ENCODE measurements at places on chromosomes 3 and 15. TPM values are rescaled to one million over a fixed set of nuclear protein-coding genes. Genes with fewer than 3 reads are reported as not detected.

GHSR gene
- not detected for total RNA-seq

DNA sequence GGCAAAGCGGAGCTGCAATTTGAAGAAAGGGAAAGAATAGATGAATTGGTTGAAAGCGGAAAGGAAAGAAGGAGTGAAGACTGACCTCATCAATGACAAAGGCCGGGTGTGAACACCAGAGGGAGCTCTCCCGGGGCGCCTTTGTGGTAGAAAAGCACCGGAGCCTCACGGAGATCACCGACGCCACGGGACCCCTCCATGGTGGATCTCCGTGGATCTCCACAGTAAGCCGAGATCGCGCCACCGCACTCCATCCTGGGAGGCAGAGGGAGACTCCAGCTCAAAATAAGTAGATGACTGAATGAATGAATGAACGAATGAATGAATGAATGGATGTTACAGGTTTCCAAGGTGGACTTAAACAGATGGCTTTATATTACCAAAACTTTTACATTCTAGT lies 25.0 kb downstream of the GPR160 start:
- no peak for DNase-seq
- no peaks in the 10 kb centered on the region for H3K36me3 ChIP-seq
- no peak overlapping the region for H3K4me3 ChIP-seq
- H3K4me1 ChIP-seq = peaks cover 9% of the 10 kb centered on the region
- H3K27ac ChIP-seq = no peak overlapping the region
- H3K27me3 ChIP-seq = no peaks in the 10 kb centered on the region

- no peak for DNase-seq
- H3K4me1 ChIP-seq = no peaks in the 10 kb centered on the region
- H3K27ac ChIP-seq = no peak overlapping the region
- H3K36me3 ChIP-seq = no peaks in the 10 kb centered on the region
These were observed 149.4 kb downstream of the WNT5A start for GRCh38 chr3:55337641-55338180.

GRCh38 chr15:89587955-89588354 lies 12.7 kb downstream of the TICRR start:
- no peaks in the 10 kb centered on the region for H3K36me3 ChIP-seq
- no peaks in the 10 kb centered on the region for H3K27me3 ChIP-seq
- H3K4me3 ChIP-seq = no peak overlapping the region

DNA sequence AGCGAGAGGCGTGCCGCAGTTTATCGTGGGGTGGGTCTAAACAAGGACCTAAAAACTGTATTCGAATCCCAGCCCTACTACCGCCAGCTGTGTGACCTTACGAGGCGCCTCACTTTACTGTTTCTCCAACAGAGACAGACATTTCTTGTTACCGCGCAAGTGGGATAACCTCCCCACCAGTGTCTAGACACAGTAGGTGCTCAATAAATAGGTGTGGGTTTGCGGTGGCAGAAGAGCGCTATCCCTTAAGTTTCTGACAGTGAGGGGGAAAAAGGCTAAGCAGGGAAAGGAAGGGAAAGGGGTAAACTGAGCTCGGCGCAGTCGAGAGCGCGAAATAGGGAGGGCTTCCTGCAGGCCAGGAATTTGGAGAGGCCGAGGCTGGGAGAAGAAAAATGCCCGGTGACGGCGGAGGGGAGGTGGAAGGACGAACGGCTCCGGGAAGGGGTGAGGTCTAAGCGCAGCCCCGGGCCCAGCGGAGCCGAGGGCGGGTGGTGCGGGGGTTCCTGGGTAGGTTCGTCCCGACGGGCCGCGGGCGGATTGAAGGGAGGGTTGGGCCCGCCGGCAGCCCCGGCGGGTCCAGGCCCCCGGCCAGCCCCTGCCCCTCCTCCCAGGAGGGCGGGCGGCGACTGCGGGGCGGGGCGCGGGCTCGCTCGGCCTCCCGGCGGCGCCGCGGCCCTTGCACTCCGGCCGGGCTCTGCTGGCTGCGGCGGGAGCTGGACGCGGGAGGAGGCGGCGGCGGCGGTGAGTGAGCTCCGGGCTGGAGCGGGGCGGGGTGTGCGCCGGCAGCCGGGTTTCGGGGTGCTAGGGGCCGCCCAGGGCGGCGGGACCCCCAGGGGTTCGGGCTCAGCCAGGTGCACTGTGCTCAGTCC lies at the start of gene CGNL1:
Gene CGNL1, plus strand, starts transcription at position 679 of the 869 bp plus-strand sequence. CDS start 61,495 bp downstream, outside the sequence.
- no peaks in the 10 kb centered on the region for H3K27me3 ChIP-seq
- peaks cover 36% of the 10 kb centered on the region for H3K4me1 ChIP-seq
- peak within 1 kb of the TSS; percentile 44 for H3K4me3 ChIP-seq

DNA sequence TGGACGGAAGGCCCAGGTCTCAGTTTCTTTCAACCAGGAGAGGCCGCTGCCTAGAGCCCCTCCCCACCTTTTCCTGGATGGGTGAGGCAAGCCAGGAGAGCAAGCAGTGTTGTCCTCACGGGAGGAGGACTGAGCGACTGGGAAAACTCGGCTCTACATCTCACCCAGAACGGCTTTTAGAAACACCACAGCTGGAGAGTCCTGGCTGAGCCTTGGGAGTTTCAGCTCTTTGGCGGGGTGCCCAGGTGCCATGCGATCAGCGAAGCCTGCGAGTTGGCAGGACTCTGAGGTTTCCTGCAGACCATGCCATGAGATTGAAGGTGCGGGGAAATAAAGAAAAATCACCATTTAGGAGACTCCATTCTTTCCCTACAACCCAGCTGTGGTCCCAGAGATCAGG lies 26.0 kb downstream of the PPCDC start:
- no peaks in the 10 kb centered on the region for H3K27me3 ChIP-seq
- peak overlapping the region; percentile 11 for H3K27ac ChIP-seq
- H3K4me1 ChIP-seq = peaks cover 58% of the 10 kb centered on the region
- H3K4me3 ChIP-seq = no peak overlapping the region
- H3K36me3 ChIP-seq = no peaks in the 10 kb centered on the region
- peak; percentile 91 for DNase-seq

DNA sequence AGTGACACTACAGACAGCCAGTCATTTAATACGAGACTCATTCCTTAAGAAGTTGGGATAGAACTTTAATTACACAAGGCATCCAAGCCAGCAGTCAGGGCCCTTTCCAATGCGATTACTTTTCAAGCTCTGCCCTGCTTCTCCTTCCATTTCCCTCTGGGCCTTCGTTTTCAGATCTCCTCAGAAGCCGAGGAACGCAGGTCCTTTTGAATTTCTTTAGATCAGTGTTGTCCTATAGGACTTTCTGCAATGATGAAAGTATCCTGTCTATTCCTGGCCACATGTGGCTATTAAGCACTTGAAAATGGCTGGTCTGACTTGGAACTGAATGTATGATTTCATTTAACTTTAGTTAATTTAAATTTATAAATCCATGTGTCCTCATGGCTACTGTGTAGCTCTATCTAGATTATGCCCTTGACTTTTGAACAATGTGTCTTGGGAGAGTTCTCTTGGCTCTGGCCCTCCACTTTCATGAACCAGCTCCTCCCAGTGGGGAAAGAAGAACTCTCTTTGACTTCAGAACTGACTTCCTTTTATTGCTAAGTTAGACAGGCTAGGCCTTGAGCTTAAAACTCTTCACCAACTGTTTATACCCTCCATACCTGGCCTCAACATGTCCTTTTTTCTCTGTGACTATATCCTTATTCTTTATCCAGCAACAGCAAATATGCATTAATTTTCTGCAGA lies 22.6 kb downstream of the TGFBR2 start:
- no peak overlapping the region for H3K4me3 ChIP-seq
- peaks cover 72% of the 10 kb centered on the region for H3K4me1 ChIP-seq
- no peak for DNase-seq
- no peak overlapping the region for H3K27ac ChIP-seq

DNA sequence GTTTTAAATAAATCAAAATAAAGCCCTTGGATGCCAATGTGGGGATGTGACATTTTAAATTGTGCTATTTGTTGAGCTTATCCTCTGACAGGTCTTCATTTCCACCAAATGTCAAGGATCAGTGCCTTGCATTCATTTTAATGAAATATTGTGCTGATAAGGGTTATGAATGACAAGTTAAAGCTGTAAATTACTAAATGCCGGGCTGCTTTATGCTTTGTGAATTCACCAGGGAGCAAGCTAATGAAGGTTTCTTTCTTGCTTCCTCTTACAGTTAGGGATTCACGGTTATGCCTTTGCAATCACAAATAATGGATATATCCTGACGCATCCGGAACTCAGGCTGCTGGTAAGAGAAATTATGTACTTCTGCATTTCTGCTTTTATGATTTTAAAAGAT lies 81.7 kb downstream of the LRTM1 start:
- no peaks in the 10 kb centered on the region for H3K4me1 ChIP-seq
- H3K36me3 ChIP-seq = no peaks in the 10 kb centered on the region
- no peak for DNase-seq
- no peak overlapping the region for H3K4me3 ChIP-seq
- no peaks in the 10 kb centered on the region for H3K27me3 ChIP-seq

- H3K27ac ChIP-seq = no peak overlapping the region
- no peaks in the 10 kb centered on the region for H3K27me3 ChIP-seq
- no peaks in the 10 kb centered on the region for H3K36me3 ChIP-seq
- H3K4me3 ChIP-seq = no peak overlapping the region
These were observed 58.2 kb upstream of the SCN5A start for GRCh38 chr3:38707730-38708129.

DNA sequence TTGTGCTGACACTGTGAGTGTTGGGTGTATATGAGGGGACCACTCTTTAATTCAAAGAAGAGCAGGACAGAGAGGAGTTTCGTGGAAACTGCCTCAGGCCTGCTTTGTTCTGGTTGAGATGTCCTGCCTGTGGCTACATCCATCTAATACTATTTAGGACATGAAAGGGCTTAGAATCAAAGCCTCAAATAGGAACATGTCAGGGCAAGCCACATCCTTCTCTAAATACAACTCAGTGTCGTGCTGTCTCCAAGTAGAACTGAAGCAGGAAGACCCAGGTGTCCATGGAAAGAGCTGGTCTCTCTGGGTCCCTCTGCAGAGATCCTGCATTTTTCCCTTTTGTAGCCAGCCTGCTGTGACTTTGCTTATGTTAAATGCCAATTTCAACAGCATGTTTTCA lies 156.2 kb upstream of the UMPS start:
- peaks cover 23% of the 10 kb centered on the region for H3K4me1 ChIP-seq
- H3K36me3 ChIP-seq = no peaks in the 10 kb centered on the region
- no peak overlapping the region for H3K27ac ChIP-seq
- no peak overlapping the region for H3K4me3 ChIP-seq
- H3K27me3 ChIP-seq = no peaks in the 10 kb centered on the region

GRCh38 chr3:162492446-162493081 lies 996.0 kb downstream of the OTOL1 start:
- no peak overlapping the region for H3K4me3 ChIP-seq
- DNase-seq = no peak
- H3K27me3 ChIP-seq = no peaks in the 10 kb centered on the region
- H3K27ac ChIP-seq = no peak overlapping the region
- no peaks in the 10 kb centered on the region for H3K36me3 ChIP-seq

DNA sequence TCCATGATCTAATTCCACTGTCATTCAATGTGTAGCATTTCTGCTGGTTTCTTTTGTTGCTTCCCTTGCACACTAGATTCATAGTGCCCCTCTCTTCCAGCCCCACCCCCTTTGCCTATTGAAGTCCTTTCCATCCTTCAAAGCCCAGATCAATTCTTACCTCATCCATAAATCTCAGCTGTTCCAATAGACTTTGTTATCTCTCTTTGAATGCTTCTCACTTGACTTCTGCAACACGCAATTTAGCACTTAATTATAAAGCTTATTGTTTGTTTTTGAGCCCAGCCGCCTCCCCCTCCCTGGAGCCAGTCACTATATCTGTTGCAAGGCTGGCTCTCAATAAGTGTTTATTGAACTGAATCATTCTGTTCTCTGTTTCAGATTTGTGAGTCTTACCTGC lies 174.6 kb upstream of the TBL1XR1 start:
- no peaks in the 10 kb centered on the region for H3K36me3 ChIP-seq
- no peak overlapping the region for H3K27ac ChIP-seq
- H3K27me3 ChIP-seq = no peaks in the 10 kb centered on the region
- no peaks in the 10 kb centered on the region for H3K4me1 ChIP-seq
- DNase-seq = no peak

DNA sequence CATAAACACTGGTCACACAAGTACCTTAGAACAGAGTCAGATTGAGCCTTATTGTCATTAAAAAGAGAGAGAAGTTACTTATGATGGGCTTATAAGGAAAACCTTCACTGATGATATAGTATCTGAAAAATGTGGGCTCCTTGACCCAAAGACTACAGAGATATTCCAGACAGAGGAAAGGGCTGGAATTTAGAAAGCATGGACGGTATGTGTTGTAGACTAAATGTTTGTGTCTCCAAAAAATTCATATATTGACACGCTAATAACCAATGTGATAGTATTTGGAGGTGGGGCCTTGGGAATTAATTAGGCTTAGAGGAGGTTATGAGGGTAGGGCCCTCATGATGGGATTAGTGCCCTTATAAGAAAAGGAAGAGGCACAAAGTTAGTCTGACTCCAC lies 61.0 kb upstream of the DAZL start:
- no peaks in the 10 kb centered on the region for H3K27me3 ChIP-seq
- no peak overlapping the region for H3K4me3 ChIP-seq
- DNase-seq = no peak
- no peaks in the 10 kb centered on the region for H3K36me3 ChIP-seq
- no peaks in the 10 kb centered on the region for H3K4me1 ChIP-seq
- no peak overlapping the region for H3K27ac ChIP-seq

NUP210 gene
- 19.1 TPM for total RNA-seq

DNA sequence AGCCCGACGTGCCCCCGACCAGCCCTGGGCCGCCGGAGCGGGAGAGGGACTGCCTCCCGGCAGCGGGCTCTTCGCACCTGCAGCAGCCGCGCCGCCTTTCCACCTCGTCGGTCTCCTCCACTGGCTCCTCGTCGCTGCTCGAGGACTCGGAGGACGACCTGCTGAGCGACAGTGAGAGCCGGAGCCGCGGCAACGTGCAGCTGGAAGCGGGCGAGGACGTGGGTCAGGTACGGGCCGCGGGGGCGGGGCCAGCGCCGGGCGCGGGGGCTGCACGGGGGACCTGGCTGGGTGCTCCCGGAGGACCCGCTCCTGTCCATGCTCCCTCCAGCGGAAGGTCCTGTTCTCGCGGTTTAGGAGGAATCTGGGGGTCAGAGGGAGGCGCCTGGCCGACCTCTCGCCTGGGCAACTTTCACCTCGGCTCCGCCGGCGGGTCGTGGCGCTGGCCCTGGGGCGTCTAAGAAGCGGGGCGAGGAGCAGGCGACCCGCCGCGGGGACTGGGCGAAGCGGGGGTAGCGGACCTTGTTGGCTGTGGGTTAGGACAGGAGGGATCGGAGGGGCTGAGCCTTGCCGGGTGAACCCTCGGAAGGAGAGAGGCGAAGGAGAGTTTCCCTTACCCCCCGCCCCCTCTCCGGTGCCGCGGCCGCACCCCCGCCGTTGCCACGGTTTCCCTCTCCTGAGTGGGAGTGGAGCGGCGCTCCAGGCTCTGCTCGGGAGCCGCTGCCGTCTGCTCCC lies 682 bp downstream of the ITPKA start:
- H3K27me3 ChIP-seq = no peaks in the 10 kb centered on the region
- peak; percentile 41 for DNase-seq
- H3K4me1 ChIP-seq = peaks cover 39% of the 10 kb centered on the region
- H3K36me3 ChIP-seq = no peaks in the 10 kb centered on the region
- no peak overlapping the region for H3K4me3 ChIP-seq

PATL2 gene
- total RNA-seq = 1.0 TPM

DNA sequence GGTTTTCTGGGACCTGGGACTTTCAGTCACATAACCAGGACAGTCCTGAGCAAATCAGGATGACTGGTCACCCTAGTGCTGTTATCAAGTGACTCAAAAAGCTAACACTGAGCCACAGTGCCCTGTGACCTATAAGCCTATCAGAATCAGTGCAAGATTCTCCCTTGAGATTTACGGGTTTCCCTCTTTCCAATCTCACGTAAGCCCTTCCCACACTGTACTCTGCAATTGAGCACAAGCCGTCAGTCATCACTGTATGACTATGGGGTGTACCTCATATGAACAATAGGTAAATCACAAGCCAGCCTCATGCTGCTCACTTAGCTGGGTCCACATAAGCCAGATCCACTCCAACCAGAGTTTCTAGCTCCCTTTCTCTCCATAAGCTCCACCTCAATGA lies 21.0 kb upstream of the CLDN18 start:
- H3K4me1 ChIP-seq = no peaks in the 10 kb centered on the region
- H3K27me3 ChIP-seq = no peaks in the 10 kb centered on the region
- no peak overlapping the region for H3K4me3 ChIP-seq
